ENCODE measurements at places on chromosomes 16 and 17.

DNA sequence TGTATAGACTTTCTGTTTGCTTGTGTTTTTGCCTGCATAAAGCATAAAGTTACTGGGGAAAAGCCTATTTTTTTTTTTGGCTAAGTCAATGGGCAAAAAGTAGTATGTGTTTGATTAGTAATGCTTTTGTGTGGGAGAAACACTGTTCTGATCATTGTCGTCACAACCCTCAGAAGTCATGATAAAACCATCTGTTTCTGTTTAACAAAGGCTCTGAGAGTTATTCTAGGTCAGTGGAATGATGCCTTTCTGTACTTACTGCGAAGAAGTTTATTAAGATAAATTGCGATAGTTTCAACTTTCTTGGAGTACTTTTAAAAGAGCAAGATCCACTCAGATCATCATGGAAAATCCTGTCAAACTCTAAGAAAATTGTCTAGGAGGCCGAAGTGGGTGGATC is 80.9 kb downstream of the PRKCA start:
- DNase-seq, result no peak

DNA sequence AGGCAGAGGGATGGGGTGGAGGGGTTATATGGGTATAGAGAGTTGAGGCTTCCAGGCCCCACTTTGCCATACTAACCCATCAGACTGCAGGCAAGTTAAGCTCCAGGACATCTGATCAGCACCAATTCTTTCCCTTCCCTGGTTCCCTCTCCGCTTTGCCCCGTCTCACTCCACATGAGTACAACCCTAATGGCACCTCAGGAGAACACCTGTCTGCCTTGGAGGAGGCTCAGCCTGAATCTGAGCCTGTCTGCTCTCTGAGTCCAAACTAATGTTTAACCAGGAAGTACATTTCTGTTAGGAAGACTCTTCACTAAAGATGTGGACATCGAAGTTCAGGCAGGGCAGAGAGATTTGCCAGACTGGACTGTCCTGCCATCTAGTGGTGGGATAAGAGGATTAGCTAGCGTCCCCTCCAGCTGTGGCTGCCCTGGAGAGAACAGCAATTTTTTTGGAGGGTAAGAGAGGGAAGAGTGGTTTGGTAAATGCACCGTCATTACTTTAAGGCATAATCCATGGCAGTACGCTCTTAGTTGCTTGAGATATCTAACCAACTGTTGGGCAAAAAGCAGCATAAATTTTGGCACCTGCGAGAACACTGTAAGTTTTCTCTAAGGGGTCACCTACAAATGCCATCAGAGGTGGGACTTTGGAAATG is 29.2 kb upstream of the LRRC75A start:
- DNase-seq, result no peak

GRCh38 chr17:27072885-27073284 is 221.0 kb upstream of the WSB1 start:
- DNase-seq, result no peak

DNA sequence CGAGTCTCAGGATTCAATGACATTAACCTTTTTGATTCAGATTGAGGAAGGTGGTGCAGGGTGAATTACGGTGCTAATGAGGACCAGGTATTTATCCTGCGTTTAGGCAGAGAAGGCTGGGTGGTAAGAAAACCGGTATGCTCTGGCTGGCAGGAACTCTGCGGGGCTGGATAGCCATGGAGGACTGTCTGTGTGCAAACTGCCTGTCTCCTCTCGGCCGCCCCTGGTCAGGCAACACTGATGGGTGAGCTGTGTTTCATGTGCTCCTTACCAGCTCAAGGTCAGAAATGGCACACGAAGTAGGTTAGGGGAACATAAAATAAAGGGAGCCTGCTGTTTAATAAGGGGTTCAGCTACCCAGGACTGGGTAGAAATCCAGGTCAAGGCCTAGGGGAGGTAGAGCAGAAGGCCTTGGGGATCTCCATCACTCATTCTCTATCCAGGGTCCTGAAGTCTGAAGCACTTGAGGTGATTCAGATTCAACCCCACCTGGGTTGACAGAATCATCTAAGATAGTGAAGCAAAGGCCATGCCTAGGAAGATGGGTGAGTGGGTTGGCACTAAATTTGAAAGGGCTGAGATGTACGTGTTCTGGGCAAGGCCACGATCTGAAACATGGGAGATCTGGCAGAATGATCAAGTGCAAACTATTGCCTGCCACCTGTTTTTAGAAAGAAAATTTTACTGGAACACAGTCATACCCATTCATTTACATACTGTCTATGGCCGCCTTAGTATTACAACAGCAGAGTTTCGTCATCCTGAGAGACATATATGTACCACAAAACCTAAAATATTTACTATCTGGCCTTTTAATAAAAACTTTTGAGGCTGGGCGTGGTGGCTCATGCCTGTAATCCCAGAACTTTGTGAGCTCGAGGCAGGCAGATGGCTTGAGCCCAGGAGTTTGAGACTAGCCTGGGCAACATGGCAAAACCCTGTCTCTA is 292.5 kb downstream of the XYLT1 start:
- no peak for DNase-seq

DNA sequence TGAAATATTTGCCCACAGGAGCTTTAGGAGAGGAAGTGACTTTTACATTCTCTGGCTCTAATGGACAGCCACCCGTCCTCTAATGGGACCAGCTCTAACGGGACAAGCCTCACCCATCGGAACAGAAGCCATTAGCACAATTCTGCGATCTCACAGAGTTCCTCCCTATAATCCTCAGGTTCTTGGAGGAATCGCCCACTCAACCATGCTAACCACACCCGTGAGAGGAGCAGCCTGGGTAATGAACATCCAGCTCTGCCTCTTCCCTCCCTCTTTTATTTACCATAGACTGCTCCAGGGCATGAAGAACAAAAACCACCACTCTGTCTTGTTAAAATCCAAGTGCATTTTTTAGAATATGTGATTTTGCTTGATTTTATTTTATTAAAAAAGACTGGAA is 6.8 kb downstream of the SLC35B1 start:
- DNase-seq, result no peak

- DNase-seq, result no peak
These were observed 65.7 kb downstream of the PARN start for GRCh38 chr16:14564323-14564722.

- no peak for DNase-seq
These were observed 14.5 kb downstream of the TRAF7 start for GRCh38 chr16:2170080-2170479.

GRCh38 chr16:8818504-8819270 is 21.0 kb downstream of the PMM2 start:
- DNase-seq, result no peak

All from activated T-helper 1 cell treated with anti-CD3 and anti-CD28 coated beads, Interleukin-2, amount 50 U/mL, for 16 hours (primary cell).